ENCODE measurements at places on chromosomes 5 and 9.

- no peak for DNase-seq
Observed at GRCh38 chr5:128483738-128484137, 54.3 kb downstream of the FBN2 start.

DNA sequence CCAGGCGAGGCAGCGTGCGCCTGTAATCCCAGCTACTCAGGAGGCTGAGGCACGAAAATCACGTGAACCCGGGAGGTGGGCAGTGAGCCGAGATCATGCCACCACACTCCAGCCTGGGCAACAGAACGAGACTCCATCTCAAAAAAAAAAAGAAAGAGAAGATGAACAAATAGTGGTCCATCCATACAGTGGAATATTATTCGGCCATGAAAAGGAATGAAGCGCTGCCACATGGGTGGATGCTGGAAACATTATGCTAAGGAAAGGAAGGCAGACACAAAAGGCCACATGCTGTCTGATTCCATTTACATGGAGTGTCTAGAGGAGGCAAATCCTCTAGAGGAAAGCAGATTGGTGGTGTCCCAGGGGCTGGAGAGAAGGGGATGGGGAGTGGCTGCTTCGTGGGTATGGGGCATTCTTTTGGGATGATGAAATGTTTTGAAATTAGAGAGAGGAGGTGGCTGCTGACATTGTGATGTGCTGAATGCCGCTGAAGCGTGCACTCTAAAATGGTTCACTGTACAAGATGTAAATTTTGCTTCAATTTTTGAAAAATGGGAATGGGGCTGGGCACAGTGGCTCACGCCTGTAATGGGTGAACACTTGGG lies 17.0 kb downstream of the PLPP7 start:
- DNase-seq: no peak

DNA sequence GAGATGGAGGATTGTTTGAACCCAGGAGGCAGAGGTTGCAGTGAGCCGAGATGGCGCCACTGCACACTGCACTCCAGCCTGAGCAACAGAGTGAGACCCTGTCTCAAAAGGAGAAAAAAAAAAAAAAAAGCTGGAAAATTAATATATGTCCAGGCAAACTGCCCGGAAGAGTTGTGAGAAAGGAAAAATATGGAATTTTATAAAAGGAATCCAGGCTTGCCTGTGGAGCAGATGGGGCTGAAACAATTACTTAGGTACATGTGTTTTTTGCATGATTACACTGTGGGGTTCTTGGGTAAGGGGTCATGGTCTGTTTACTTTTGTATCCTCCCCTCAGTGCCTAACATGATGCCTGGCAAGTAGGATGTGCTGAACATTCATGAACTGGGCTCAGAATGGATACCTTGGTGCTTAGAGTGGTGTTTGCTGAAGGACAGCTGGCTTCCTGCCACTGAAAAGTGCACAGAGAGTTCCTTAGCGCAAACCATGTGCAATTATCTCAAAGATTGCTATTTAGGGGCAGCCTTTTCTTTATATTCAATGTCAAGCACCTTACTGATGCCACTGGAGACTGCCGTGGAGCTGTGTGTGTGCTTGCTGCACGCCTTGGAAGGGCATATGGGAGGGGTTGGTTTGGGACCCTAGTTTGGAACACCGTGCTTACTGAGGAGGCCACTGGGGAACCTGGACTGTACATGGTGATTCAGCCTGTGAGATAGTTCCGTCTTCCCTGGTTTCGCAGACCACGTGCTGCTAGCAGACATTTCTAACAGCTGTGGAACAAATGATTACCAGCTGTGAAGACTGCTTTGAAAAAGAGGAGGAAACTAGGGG lies 78.4 kb downstream of the MAP1B start:
- DNase-seq: no peak

- no peak for DNase-seq
Observed at GRCh38 chr5:173834071-173834771, 53.9 kb upstream of the CPEB4 start.

GRCh38 chr5:145283141-145283810 lies 551.9 kb downstream of the PRELID2 start:
- no peak for DNase-seq

DNA sequence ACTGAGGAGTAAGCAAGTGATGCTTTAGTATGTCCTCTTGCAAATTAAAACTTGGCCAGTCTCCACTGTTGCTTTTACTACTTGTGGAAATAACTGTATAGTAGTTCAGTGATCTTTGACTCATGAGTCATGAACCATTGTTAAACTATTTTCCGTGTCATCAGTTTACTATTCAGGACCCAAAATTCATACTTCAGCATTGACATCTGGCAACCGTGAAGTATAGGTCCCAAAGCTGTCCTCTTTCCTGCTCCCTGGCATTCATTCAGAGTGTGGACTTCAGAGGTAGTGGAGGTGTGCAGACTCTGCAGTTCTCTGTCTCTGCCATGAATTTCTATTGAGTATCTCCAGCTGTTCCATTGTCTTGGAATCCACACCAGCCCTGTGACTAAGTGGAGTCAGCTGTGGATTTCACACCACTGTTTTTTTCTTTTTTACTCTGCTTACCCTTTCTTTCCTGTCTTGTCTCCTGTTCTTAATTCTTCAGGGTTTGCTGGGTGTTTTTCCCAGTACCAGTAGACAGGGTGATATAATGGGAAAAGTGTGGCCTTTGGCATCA lies 7.5 kb downstream of the TDRD7 start:
- DNase-seq: no peak

- no peak for DNase-seq
Observed at GRCh38 chr5:60507687-60508086, 192.3 kb downstream of the DEPDC1B start.

- DNase-seq: no peak
Observed at GRCh38 chr5:173973616-173973969, 15.4 kb upstream of the C5orf47 start.

- no peak for DNase-seq
Observed at GRCh38 chr5:135341696-135342550, 57.1 kb downstream of the MACROH2A1 start.

GRCh38 chr9:2616692-2617377 lies 4.8 kb upstream of the VLDLR start:
- DNase-seq: no peak

- no peak for DNase-seq
Observed at GRCh38 chr9:32161720-32162119, 222.7 kb upstream of the ACO1 start.

DNA sequence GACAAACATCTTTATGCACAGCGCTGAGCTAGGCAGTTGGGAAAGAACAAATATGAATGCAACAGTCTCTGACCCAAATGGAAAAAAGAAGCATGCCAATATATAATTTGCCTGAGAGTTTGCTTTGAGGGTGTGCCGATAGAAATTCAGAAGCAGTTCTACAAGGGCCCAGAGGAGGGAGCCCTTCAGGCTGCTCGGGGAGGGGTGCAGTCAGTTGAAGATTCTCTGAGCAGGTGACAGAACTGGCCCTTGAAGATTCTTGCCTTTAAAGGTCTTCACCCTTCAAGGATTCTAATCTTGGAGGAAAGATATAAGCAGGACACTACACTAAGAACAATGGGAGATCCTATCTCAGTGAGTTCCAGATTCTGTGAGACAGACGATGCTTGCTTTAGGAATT lies 3.7 kb upstream of the PAPPA start:
- no peak for DNase-seq

DNA sequence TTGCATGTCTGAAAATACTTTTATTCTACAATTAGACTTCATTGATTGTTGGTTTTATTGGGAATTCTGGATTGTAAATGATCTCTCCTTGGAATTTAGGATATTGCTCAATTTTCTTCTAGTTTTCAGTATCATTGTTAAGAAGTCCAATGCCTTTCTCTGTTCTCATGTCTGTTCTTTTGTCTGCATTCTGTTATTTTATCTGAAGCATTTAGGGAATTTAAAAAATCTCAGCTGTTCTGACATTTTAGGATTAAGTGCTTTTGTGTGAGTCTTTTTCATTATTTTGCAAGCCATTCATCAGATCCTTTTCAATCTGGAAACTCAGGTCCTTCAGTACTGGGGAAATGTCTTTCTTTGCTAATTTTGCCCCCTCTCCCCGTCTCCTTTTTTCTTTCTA lies 4.4 kb upstream of the FER start:
- no peak for DNase-seq

- no peak for DNase-seq
Observed at GRCh38 chr9:84852617-84853301, 183.2 kb downstream of the NTRK2 start.

DNA sequence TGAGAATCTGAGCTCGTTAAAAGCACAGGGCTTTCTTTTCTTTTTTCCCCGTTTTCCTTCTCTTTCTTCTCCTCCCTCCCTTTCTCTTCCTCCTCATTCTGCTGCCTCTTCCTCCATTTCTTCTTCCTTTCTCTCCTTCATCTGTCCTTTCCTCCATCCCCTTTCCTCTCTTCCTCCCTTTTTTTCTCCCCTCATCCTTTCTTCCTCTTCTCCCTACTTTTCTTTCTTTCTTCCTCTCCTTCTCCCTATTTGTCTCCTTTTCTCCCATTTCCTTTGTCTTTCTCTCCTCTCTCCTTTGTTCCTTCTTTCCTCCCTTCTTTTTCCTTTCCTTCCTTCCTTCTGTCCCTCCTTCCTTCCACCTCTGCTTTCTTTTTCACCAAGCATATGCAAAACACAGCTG lies 649.4 kb downstream of the IRX1 start:
- DNase-seq: no peak

DNA sequence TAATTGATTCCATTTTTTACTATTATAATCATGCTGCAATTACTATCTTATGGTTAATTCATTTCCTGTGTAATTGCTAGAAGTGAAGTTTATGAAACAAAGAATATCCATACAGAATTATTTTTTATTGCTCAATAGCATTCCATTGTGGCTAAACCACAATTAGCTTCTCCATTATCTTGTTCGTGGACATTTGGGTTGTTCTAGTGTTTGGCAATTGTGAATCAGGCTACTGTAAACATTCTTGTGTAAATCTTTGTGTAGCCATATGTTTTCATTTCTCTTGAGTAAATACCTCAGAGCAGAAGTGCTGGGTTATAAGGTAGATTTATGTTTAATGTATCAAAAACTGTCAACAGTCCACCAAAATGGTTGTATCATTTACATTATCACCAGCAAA lies 341.1 kb downstream of the MAT2B start:
- DNase-seq: no peak

- DNase-seq: no peak
Observed at GRCh38 chr9:107906074-107906473, 416.5 kb upstream of the KLF4 start.

DNA sequence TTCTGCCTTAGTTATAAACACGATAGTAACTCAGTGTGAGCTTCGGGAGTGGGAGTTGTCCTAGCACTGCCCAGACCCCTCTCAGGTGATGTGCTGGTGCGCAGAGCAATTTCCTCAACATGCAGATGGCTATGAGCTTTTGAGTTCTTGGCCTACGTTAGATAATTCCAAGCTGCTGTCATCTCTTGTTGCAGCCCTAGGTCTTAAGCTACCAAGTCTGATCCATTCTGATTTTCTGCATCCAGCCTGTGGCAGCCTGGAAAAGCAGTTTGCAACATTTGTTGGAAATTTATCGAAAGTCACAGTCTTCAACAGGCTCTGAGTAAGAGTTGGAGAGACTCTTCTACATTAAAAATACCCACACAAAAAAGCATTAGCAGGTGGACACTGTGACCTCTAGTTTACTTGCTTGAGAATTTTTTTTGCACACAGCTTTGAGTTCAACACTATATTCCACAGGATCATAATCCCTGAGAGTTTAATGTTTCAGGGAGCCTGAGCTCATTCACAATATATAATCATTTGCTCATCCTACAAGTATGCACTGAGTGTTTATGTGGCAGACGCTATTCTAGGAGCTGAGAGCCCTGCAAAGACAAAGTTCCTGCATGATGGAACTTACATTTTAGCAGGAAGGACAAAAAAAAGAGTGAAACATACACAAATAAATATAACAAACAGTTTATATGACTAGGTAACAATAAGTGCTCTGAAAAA lies 91.6 kb downstream of the UBE2QL1 start:
- DNase-seq: no peak

- DNase-seq: no peak
Observed at GRCh38 chr9:92807031-92807756, 42.6 kb upstream of the BICD2 start.

DNA sequence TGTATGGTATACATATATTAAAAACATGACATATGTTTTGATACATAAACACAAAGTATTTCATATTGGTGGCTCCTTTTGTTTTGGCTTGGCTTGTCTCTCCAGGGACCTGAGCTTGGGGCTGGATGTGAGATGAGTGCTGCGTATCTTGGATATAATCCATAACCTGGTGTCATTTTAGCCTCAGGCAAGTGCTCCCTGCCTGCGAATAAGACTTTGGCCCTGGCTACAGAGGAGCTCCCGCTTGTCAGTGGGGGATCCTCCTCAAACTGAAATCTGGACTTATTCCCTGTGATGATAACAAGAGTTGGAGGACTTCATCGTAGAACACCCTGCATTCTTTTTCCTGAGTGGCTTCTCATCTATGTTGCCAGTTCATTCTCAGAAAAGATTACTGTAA lies 341.7 kb upstream of the CLINT1 start:
- peak; percentile 8 for DNase-seq

- peak; percentile 23 for DNase-seq
Observed at GRCh38 chr5:78744951-78745534, 96.5 kb upstream of the LHFPL2 start.

GRCh38 chr5:53127107-53127506 lies 17.6 kb upstream of the MOCS2 start:
- DNase-seq: no peak

DNA sequence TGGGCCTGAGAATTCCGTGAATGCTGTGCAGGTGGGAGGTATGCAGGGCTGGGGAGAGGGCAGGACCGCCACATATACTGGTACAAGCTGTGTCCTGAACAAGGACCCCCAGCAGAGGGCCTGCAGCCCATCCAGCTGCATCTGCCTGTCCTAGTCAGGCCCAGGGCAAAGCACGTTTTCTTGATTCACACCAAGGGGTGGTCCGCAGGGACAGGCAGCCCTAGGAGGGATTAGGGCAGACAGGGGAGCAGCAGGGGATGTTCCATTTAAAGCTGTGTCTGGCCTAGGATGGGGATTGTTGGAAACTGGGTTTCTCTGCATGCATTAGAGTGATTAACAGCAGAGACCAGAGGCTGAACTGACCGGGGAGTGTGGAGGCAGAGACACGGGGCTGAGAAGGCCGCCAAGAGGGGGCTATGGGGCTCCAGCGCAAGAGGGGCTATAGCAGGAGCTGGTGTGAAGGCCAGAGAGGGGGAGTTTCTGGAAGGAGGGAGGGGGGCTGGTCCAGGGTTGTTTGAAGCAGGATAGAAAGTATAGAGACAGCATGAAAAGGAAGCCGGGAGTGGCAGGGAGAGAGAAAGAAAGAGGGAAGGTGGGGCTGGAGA lies 2.7 kb downstream of the GRM6 start:
- no peak for DNase-seq

DNA sequence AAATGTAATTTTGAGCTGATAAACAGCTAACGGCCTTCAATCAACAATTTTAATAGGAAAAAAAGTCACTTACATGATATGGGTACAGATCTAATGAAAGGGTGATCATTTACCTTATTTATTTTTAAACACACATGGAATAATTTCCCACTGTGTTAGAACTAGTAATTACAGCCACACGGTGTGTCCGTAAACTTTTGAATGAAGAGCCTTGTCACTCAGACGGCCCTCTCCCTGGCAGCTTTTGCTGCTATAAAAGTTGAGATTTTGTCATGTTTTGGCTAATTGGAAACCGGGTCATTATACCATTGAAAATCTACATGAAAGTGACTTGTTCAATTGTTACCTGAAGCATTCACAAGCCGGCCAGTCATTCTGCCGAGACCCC lies 15.7 kb downstream of the CFAP77 start:
- no peak for DNase-seq

All from NCI-H446 treated with DMSO at 0.1 percent for 48 hours (cell line).